ENCODE measurements at places on chromosomes 13 and 19. TPM values are rescaled to one million over a fixed set of nuclear protein-coding genes. Genes with fewer than 3 reads are reported as not detected.
A peak's percentile ranks its signal among the peaks of the same experiment; 100 is the strongest.

- peak; percentile 32 for DNase-seq
Observed at GRCh38 chr13:48066310-48066989, 28.5 kb downstream of the MED4 start.

- no peak for DNase-seq
Observed at GRCh38 chr19:18878858-18879578, 16.9 kb downstream of the CERS1 start.

GRCh38 chr13:36875431-36875830, 44.6 kb downstream of the SMAD9 start:
- DNase-seq: no peak

GRCh38 chr13:111210544-111211469, 95.7 kb downstream of the ARHGEF7 start:
- no peak for DNase-seq

DNA sequence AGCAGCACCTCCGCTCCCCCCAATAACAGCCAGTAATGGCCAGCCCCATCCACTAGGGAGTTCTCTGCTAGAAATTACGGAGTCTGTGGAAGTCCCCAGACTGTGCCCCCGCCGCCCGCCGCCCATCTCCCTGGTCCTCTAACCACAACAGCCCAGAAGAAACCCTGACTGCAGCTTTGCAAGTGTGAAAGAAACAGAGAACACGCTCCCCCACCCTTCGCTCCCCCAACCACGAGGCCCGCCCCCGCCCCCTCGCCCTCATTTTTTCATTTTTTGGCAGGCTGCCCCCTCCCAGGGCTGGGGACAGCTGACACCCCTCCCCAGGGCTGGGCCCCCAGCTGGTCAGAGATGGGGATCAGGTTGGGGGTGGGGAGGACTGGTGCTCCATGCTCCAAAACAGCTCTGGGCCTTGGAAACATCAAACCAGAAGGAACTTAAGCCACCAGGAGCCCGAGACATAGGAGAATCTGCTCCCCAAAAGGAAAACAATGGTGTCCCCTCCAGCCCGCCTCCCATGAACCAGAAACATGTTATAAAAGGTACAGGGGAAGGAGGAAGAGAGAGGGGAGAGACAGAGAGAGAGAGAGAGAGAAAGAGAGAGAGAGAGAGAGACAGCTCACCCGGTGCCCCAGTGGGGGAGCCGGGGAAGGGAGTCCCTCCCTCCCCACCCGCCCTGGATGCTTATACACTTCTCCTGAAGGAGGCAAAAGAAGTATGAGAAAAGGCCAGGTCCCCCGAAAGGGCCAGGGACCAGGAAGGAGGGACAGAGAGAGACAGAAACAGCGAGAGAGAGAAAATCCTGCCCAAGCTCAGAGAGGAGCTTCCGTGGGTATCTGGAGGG, 29.8 kb upstream of the ASF1B start:
- DNase-seq: no peak

- DNase-seq: no peak
Observed at GRCh38 chr13:38309397-38309796, 40.3 kb upstream of the UFM1 start.

- no peak for DNase-seq
Observed at GRCh38 chr13:36130552-36131221, 495 bp downstream of the DCLK1 start.

- DNase-seq: no peak
Observed at GRCh38 chr13:29909081-29909730, 58.8 kb upstream of the UBL3 start.

GRCh38 chr13:44848920-44849676, 140.2 kb downstream of the NUFIP1 start:
- no peak for DNase-seq

GRCh38 chr13:113489549-113490495, 689 bp downstream of the DCUN1D2 start:
- DNase-seq: peak; percentile 16

The STARD13 gene
- not detected for total RNA-seq

The HSH2D gene
- 46.0 TPM for total RNA-seq

The FREM2 gene
- total RNA-seq: not detected

DNA sequence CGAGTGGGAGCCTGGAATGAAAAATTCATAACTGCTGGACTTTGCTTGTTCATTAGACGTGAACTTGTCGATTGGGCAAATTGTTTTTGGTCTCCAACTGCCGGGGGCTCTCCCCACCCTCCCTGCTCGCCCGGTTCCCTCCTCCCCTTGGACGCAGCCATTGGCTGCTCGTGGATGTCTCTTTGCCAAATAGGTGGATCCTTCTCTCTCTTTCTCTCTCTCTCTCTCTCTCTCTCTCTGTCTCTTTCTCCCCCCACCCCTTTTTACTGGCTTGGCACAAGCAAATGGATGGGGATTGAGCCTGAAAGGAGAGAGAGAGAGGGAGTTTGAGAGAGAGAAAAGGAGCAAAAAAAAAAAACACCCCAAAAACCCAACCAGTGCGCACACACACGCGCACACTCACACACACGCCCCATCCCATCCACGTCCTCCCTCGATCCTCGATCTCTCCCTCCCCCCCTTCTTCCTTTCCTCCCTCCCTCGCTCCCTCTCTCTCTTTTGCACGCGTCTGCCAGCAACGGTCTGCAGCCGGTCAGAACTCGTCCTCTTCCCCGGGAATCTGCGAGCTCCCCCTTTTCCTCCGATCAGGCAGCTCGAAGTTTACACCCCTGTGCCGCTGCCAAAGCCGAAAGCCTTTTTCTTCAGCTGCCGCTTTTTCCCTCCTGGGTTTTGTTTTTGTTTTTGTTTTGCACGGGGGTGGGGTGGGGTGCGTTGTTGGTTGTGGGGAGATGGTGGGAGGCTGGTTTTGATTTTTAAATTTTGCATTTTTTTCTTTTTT, 27.8 kb downstream of the NFIX start:
- DNase-seq: no peak

DNA sequence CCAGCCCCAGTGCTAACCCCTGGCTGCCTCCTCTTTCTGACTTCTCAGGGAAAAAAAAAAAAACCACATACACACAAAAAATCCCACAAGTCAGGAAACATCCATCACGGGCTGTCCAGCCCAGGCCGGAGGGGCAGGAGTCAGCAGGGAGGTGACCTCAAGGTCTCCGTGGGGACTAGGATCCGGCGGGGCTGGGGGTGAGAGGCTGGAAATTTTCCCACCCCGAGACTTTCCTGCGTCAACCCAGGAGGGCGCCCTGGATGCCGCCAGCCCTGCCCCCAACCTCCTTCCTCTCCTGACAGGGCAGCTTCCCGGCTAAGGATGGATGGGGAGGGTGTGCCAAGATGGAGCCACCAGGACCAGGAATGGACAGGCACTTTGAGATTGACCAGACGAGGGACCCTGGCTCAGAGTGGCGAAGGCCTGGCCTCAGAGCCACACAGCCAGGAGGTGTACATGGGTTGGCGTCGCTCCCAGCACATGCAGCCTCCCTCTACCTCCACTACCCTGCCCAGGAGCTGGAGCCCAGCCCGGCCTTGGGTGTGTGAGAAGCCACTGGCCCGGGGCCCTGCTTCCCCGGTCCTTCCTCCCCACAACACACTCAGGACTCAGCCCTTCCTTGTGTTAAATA, 33.3 kb downstream of the BLOC1S3 start:
- no peak for DNase-seq

The CYP2B6 gene
- total RNA-seq: not detected

The WDR62 gene
- 2.0 TPM for total RNA-seq

The ZNF547 gene
- 1.4 TPM for total RNA-seq

The ZNF610 gene
- total RNA-seq: 0.52 TPM

- DNase-seq: no peak
Observed at GRCh38 chr13:74751739-74752138, 617.5 kb upstream of the KLF12 start.

DNA sequence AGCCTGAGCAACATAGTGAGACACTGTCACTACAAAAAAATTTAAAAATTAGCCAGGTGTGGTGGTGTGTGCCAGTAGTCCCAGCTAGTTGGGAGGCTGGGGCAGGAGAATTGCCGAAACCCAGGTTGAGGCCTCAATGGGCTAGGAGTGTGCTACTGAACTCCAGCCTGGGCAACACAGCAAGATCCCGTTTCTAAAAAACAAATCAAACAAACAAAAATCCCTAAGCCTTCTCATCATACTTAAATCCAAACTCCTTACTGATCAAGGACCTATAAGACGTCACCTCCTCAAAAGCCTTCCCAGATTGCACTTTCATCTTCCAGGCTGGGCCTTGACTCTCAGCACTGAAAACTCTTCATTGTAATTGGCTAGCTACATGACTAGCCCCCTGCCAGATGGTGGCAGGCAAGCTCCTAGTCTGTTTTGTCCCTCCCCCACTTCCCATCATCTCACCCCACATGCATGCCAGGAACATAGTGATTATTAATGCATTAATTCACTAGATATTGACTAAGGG, 17.5 kb upstream of the NANOS3 start:
- peak; percentile 42 for DNase-seq

The CLIP3 gene
- total RNA-seq: 0.47 TPM

- no peak for DNase-seq
Observed at GRCh38 chr19:50238043-50238442, 34.6 kb downstream of the MYH14 start.

DNA sequence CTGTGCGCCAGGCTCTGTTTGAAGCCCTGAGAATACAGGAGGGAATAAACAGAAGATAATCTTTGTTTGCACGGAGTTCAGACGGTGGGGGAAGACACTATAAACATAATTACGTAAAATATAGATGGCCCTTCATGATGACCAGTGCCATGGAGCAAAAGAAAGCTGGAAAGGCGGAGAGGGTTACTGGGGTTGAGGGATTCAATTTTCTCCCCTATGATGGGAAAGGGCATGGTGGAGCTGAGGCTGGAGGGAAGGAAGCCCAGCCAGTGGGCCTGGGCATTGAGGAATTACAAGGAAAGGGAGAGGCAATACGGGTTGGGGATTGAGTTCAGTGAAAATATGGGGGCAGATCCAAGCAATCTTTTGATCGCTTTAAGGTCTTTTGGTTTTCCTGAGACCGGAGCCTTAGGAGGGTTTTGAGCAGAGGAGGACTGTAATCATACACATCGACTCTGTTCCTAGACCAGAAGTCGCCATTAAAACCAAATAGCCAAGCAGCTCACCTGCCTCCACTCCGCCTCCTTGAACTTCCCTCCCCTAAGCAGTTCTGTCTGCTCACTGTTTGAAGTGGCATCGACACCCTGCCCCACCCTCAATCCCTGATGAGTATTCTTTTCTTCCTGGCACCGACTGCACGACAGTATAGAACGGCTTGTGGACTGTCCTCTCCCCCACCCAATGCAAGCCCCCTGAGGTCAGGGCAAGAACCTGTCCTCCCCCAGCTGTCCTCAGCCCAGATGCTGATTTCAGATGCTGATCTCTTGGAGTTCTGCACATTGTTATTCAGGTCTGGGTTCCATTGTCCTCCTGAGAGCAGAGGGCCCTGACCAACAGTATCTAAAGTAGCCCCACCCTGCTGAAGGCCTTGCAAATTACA, 813 bp upstream of the ZNF296 start:
- DNase-seq: no peak

The FUT2 gene
- total RNA-seq: not detected

The APLP1 gene
- total RNA-seq: not detected

The PABPC3 gene
- total RNA-seq: 0.20 TPM

The GAMT gene
- total RNA-seq: 13.0 TPM

The PSMD8 gene
- 61.2 TPM for total RNA-seq

- no peak for DNase-seq
Observed at GRCh38 chr13:25927932-25928331, 123.9 kb downstream of the SHISA2 start.

The CYP4F12 gene
- 0.75 TPM for total RNA-seq

GRCh38 chr19:30137747-30138146, 195.7 kb downstream of the URI1 start:
- no peak for DNase-seq

GRCh38 chr19:29325241-29325975, 112.5 kb upstream of the UQCRFS1 start:
- no peak for DNase-seq

- DNase-seq: no peak
Observed at GRCh38 chr13:97202761-97203160, 19.4 kb upstream of the MBNL2 start.

The GPR4 gene
- not detected for total RNA-seq

DNA sequence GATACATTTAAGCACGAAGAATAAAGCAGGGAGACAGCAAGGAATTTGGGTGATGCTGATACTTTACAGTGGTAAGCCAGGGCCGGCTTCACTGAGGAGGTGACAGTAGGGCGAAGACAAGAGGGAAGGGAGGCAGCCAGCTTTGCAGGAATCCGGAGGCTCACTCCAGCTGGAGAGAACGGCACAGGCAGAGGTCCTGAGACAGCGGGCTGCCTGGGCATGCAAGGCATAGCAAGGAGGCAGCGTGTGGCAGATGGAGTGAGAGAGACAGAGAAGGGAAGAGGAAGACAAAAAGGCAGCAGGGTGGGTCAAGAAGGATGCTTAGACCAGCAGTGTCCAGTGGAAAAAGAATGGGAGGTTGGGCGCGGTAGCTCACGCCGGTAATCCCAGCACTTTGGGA, 83.2 kb upstream of the WASF3 start:
- DNase-seq: no peak

- no peak for DNase-seq
Observed at GRCh38 chr19:32977280-32977679, 5.2 kb downstream of the FAAP24 start.

GRCh38 chr19:3451451-3451866, 28.9 kb downstream of the SMIM24 start:
- no peak for DNase-seq

The KIR3DL1 gene
- not detected for total RNA-seq

The JSRP1 gene
- total RNA-seq: 0.56 TPM

- DNase-seq: no peak
Observed at GRCh38 chr13:91167706-91168385, 179.6 kb upstream of the MIR17HG start.

DNA sequence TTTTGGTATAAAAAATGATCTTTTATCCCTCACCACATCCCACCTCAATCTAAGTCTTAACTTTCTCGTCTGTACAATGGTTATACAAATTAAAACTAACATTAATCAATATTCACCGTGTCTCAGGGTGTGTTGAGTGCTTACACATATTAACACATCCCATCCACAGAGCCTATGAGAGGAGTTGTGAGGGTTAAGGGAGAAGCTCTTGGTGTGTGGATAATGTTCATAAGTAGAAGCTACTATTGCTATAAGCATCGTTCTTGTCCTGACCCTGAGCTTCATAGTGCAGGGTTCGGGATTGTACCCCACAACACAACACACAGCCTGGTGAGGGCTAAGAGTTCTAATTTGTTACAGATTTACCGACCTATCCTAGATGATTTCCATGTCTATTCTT, 2.5 kb downstream of the FPR3 start:
- no peak for DNase-seq

The LSR gene
- 47.9 TPM for total RNA-seq

DNA sequence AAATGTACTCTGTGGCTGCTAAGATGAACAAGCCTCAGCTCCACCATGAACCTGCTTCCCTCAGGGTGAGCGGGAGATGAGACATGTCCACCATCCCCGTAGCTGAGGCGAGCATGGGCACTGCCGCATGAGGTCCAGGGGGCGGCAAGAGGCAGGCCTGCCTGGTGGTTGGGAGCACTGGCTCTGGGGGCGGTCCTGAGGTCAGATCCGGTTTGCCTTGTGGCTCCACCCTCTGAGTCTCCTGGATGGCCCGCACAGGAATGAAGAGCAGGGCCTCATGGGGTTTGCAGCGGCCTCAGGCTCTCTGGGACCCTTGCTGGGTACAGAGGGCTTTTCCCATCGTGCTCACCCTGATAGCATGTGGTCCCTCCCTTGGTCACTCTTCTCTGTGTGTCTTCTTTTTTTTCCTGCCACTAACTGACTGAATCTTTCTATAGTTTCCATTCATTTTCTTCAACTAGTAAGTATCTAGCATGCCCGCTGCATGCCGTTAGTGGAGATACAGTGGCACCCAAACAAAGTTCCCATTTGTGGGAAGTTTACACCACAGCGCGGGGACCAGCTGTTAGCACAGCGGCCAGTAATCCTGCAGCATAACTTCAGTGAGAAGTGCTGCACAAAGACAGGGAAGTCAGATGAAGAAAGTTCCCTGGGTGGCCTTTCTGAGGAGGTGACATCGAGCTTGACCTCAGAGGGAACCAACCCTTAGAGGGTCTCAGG, 37.3 kb downstream of the CAPN12 start:
- DNase-seq: no peak

All from CD4-positive, alpha-beta T cell (primary cell).